Activated naive CD4-positive, alpha-beta T cell treated with anti-CD3 and anti-CD28 coated beads, Interleukin-2, amount 50 U/mL, for 72 hours (primary cell): ENCODE measurements at places on chromosomes 1 and 21. TPM values are rescaled to one million over a fixed set of nuclear protein-coding genes. Genes with fewer than 3 reads are reported as not detected.

B3GALT2 gene
- total RNA-seq: not detected

NGF gene
- not detected for total RNA-seq

DCDC2B gene
- not detected for total RNA-seq

NR1I3 gene
- total RNA-seq: not detected

OPTC gene
- total RNA-seq: not detected

NOS1AP gene
- total RNA-seq: 0.27 TPM

C1orf216 gene
- total RNA-seq: 14.2 TPM

S100A14 gene
- not detected for total RNA-seq

ZNF670 gene
- 3.2 TPM for total RNA-seq

PPP1R15B gene
- 138 TPM for total RNA-seq

SLC19A2 gene
- total RNA-seq: 4.0 TPM

ZNF281 gene
- total RNA-seq: 16.2 TPM

CHI3L2 gene
- 13.8 TPM for total RNA-seq

CD247 gene
- total RNA-seq: 118 TPM

FMO5 gene
- total RNA-seq: 0.45 TPM

SIPA1L2 gene
- total RNA-seq: 10.8 TPM

TNFAIP8L2 gene
- total RNA-seq: 18.5 TPM

TSPEAR gene
- total RNA-seq: not detected

CFHR1 gene
- total RNA-seq: not detected

ERG gene
- total RNA-seq: not detected

RGS18 gene
- total RNA-seq: 0.09 TPM

OVAAL gene
- total RNA-seq: not detected

OXCT2 gene
- 2.9 TPM for total RNA-seq

PBX1 gene
- total RNA-seq: 0.19 TPM

SLAMF9 gene
- total RNA-seq: not detected

TEX35 gene
- not detected for total RNA-seq

KCNQ4 gene
- total RNA-seq: 1.5 TPM

MYOM3 gene
- not detected for total RNA-seq

PTGER3 gene
- not detected for total RNA-seq

CDCA8 gene
- 60.7 TPM for total RNA-seq

AADACL3 gene
- total RNA-seq: not detected

CBR3 gene
- 9.6 TPM for total RNA-seq

PM20D1 gene
- total RNA-seq: 0.35 TPM

RUNX1 gene
- 80.4 TPM for total RNA-seq

AMIGO1 gene
- 0.97 TPM for total RNA-seq

F3 gene
- total RNA-seq: 0.18 TPM
